ENCODE measurements at places on chromosomes 13 and 19.

- DNase-seq, result no peak
These were observed 9.2 kb downstream of the NTN5 start for GRCh38 chr19:48663667-48664066.

DNA sequence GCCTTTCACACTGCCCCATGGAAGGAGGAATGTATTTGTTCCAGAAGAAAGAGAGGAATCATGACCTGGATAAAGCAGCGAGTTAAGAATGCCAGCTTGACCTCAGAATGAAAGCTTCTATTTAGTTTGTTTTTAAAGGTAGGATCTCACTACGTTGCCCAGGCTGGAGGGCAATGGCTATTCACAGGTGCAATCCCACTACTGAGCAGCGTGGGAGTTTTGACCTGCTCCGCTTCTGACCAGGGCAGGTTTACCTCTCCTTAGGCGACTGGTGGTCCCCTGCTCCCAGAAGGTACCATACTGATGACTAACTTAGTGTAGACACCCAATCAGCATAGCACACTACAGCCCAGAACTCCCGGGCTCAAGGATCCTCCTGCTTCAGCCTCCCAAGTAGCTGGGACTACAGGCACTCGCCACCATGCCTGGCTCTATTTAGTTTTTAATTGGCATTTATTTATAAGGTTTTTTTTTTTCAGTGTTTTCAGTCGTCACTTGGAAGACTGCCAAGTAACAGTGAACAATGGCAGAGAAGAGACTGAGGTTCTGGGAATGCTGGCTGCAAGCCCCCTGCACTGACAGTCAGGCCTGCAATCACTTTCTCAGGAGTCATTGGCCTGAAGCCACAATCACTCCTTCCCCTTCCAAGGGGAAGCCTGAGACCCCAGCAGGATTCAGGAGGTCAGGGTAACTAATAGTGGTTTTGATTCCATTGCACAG lies 73.1 kb downstream of the EPS15L1 start:
- DNase-seq, result no peak

DNA sequence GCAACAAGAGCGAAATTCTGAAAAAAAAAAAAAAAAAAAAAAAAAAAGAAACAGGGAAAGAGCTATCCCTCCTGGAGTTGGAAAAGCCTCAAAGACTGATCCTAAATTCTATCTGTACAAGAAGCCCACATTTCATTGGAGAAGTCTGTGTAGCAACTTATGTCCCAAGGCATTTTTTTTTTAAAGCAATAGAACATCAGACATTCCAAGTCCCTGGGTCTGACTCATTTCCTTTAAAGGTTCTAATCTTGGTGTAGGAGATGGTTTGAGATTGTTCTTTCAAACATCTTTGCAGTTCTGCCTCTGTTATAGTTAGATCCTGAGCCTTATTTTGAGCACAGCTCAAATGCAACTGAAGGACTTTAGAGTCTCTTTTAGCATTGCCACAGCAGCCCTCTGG lies 706.5 kb upstream of the MIR17HG start:
- no peak for DNase-seq

GRCh38 chr19:42521346-42522030 lies 6.8 kb downstream of the CEACAM1 start:
- no peak for DNase-seq

- no peak for DNase-seq
These were observed 140.8 kb downstream of the MIPEP start for GRCh38 chr13:23748109-23748990.

GRCh38 chr13:48158290-48158689 lies 63.4 kb upstream of the MED4 start:
- no peak for DNase-seq

- DNase-seq, result no peak
These were observed 13.8 kb downstream of the TGFB1 start for GRCh38 chr19:41339936-41340335.

Measured in stimulated activated CD4-positive, alpha-beta T cell treated with anti-CD3 and anti-CD28 coated beads, Interleukin-1b, Interleukin-23, amount 100 ng/mL, for 24 hours (primary cell).